Activated naive CD4-positive, alpha-beta T cell (primary cell): ENCODE measurements at places on chromosomes 3 and 15.

- DNase-seq = no peak
These were observed 106.6 kb downstream of the MYH15 start for GRCh38 chr3:108403686-108404345.

GRCh38 chr3:125059488-125060245 lies 3.9 kb upstream of the HEG1 start:
- DNase-seq = no peak

DNA sequence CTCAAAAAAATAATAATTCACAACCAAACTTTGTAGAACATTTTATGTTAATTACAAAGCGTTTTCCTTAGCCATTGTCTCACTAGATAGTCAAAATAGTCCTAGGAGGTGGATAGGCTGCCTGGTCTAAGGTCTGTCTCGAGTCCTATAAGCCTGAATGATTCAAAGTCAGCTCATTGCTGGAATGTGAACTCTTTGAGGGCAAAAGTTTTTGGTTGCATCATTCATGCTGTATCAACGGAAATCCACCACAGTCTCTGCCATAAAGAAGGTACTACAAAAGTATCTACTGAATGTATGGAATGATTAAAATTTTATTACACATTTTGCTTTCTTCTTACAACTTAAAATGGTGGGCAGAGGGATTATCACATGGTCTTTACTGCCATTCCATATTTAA lies 387.3 kb upstream of the RARB start:
- no peak for DNase-seq

DNA sequence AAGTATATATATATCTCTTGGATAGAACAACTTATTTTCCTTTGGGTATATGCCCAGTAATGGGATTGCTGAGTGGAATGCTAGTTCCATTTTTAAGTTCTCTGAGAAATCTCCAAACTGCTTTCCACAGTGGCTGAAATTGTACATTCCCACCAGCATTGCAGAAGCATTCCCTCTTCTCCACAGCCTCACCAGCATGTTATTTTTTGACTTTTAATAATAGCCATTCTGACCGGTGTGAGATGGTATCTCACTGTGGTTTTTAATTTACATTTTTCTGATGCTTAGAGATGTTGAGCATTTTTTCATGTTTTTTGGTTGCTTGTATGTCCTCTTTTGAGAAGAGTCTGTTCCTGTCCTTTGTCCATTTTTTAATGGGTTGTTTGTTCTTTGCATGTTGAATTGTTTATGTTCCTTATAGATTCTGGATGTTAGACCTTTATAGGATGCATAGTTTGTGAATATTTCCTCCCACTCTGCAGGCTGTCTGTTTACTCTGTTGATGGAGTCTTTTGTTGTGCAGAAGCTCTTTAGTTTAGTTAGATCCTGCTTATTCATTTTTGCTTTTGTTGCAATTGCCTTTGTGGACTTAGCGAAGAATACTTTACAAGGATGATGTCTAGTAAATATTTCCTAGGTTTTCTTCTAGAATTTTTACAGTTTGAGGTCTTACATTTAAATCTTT lies 82.7 kb upstream of the NR2F2 start:
- no peak for DNase-seq

- DNase-seq = no peak
These were observed 210.0 kb downstream of the MAGI1 start for GRCh38 chr3:65828706-65829105.

DNA sequence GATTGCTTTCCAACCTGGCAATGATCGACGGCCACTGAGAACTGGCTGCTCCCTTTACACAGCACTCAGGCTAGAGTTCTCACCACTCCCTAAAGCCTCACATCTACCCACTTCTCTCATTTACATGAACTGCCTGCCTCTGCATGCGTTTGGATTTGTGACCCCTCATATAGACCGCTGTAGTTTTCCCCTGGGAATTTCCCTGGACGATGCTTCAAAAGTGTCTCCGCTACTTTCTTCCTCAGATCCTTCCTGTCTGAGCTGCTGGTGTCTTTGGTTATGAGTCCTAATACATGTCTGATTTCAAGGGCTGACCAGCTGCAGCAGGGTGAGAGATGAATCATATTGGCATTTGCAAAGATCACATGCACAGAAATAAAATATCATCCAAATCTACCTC lies 116.7 kb upstream of the ETV5 start:
- DNase-seq = no peak

- DNase-seq = no peak
These were observed 25.5 kb downstream of the MCCC1 start for GRCh38 chr3:183073839-183074238.

GRCh38 chr15:63555507-63555906 lies 41.7 kb upstream of the FBXL22 start:
- DNase-seq = no peak

GRCh38 chr3:143103652-143104051 lies 15.9 kb upstream of the CHST2 start:
- no peak for DNase-seq

DNA sequence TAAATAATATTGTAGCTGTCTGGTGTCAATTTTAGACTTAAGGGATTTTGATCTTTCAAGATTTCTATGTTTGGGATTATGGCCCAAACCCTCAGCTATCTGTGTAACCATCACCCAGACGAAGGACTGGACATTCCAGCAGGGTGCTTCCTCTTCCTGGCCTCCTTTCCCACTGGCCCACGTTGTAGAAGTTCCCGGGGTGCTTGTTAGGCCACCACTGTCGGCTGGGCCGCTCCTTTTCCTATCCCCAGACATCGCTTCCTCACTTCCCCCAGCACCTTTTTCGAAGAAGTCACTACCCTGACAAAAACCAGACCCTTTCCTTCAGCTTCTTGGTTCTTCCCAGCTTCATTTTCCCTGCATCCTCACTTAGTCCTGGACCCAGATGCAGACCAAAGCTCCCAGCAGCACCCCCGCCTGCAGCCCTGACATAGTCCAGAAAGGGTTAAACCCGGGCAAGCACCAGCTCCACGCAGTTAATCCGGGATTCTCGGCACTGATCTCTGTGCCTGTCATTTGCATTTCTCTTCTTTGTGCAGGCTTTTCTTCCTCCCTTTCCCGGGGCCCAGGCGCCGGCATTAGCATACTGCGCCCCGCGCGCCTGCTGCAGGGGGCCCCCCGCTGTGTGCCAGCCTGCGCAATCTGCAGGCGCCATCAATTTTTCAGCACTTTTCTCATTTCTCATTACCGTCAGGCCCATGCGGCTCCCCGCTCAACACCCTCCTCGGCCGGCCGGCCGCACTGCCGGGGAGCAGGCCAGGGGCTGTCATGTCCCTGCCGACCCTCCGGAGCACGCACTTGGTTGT lies 90.6 kb downstream of the ZNF621 start:
- no peak for DNase-seq

GRCh38 chr3:164233951-164234350 lies 844.3 kb downstream of the SI start:
- no peak for DNase-seq

GRCh38 chr15:69462493-69463181 lies 10.0 kb downstream of the RPLP1 start:
- peak; percentile 82 for DNase-seq

DNA sequence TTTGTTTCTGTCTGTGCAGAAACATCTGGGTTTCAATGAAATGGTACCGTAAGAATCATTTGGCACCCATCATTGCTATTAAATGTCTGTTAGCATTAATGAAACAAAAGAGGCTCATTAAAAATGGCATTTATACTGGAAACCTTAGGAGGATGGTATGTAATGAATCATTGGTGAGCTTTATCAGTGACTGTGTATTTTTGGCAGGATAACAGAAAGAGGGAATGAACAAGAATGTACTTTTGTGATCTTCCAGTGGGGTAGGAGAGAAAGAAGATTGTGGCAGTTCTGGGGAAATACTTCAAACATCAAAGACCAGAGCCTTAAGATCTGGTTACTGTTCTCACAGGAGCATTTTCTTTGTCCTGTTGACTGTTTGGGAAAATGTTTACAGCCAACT lies 4.7 kb upstream of the DCBLD2 start:
- no peak for DNase-seq

- DNase-seq = no peak
These were observed 37.5 kb upstream of the MYZAP start for GRCh38 chr15:57554063-57554811.

DNA sequence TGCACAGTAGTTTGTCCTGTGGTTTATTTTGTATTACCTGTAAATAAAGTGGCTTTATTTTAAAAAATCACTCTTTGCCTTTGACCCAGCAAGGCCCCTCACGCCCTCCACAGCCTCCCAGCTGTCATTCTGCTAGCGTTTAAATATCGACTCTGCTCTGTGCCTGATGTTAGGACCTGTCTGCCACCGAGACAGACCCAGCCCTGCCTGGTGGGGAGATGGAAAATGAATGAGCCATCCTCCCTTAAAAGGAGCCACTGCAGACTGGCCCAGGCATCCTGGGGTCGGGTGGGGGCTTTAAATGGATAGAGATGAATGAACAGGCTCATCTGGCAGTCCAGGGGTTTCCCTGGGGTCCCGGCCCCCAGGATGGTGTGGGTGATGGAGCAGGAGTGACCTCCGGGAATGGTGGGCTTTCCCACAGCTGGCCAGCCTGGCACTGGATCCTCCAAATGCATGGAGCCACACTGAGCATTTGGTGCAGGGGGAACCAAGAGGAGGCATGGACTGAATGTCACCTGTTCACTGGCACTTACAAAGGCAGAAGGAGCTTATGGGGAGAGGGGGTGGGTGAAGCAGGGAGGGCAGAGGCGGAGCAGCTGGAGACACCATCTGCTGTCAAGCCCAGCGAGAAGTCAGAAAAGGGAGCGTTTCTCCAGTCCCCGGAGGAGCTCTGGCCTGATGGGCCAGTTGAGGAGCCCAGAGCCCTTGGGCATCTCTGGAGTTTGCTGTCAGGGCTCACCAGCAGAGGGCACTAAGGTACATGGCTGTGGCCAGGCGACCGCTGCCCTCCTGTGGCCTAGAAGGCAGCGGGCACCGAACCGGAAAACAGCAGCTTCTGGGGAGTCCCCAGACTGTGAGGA lies 11.9 kb downstream of the GRM2 start:
- DNase-seq = no peak
